Stimulated activated CD4-positive, alpha-beta T cell treated with anti-CD3 and anti-CD28 coated beads, Interleukin-15, amount 100 ng/mL, for 1 hour (primary cell): ENCODE measurements at places on chromosomes 2 and 18.

DNA sequence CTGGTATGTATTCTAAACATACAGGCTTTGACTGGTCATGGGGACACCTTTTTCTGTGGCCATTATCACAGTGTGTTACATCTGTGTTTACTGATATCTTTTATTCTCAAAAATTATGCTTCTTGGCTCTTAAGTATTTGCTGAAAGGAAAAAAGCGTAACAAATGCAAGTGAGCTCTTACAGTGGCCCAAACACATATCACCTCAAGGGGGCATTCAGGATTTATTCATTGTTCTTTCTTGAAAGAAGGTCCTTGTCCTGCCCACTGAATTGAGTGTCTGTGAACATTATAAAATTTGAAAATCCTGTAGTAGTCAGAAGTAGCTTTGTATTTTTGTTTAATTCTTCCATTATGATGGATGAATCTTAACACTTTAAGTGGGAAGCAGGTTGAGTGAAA is 454.5 kb downstream of the XIRP2 start:
- DNase-seq = no peak

DNA sequence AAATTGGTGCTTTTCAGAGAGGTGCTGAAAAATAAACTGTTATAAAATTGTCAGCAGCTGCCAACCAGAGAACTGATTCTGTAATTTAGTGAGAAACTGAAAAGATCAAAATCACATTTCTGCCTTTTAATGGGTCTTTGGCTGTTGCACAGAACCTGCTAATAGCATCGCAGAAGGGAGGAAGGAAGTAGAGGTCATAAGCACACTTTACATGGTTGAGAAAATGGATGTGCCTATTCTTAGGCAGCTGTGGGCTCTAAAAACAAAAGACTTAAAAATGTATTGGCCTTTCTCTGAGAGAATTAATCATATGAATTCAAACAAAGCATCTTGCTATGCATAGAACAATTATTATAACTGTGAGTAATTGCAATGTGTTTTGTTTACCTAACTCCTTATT is 1186.9 kb downstream of the DSC3 start:
- DNase-seq = no peak

- no peak for DNase-seq
Measured at GRCh38 chr2:55151733-55152433, 80.2 kb downstream of the CLHC1 start.

DNA sequence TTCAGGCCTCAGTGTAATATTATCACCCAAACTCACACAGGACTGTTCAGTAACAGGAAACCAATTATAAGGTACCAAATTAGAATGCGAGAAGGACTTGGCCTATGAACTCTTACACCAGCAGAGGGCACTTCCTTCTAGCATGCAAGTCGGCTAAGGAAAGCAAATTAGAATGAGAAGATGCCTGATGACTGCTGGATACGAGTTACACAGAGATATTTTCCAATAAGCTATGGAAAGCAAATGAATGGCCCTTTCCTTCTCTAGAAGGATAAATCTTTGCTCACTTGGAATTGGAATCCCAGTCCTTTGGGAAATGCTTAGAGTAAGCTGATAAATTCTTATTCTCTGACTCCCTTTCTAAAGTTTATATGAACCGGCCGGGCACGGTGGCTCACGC is 109.8 kb downstream of the AP1S3 start:
- no peak for DNase-seq

DNA sequence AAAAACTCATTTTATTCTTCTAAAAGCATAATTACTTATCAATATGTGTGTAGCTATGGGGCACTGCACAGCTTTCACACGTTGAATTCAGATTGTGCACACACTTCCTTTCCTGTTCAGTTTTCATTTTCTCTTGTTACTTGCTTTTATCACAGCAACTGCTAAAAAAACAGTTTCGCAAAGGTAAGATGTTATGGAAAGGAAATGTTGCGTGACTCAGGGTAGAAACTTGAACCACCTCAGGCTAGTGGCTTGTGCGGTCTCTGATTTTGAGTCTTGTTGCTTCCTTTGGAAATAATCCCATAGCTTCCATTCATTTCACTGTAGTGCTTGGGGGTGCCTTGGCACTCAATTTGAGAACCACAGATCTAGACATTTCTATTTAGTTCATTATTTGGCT is 171.9 kb downstream of the FMNL2 start:
- DNase-seq = no peak

DNA sequence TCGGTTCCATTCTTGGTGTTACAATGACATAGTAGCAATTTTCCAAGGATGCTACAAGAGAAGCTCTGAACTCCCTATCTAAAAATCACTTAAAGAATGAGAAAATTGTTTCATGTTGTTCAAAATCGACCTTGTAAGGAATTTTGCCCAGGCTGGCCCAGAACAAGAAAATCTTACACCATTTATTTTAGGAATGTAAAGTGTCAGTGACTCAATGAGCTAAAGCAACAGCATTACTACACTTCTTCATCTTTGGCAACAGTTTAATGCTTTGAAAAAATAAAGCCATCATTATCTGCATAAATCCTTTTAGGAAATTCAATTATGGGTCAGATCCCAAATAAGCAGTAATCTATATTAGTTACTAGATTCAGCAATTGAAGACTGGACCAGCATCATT is 38.6 kb downstream of the SLC25A12 start:
- DNase-seq = no peak

GRCh38 chr18:77059294-77059916 is 73.2 kb downstream of the MBP start:
- no peak for DNase-seq

DNA sequence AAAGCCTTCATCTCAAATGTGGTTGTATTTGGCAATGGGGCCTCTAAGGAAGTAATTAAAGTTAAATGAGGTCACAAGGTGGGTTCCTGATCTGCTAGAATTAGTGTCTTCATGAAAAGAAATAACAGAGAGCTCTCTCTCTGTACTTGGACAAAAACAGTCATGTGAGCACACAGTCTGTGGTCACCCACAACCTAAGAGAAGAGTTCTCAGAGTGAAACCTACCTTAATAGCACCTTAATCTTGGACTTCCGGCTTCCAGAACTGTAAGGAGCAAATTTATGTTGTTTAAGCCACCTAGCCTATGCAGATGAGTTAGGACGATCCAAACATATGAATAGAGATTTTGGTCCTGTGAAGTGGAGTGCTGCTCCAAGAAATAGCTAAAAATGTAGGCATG is 758.9 kb downstream of the LRRTM4 start:
- DNase-seq = no peak

- DNase-seq = no peak
Measured at GRCh38 chr2:2804528-2804927, 473.5 kb upstream of the MYT1L start.

GRCh38 chr2:240872317-240873097 is 3.9 kb downstream of the AGXT start:
- DNase-seq = no peak

GRCh38 chr2:75256485-75256884 is 57.2 kb upstream of the TACR1 start:
- no peak for DNase-seq

DNA sequence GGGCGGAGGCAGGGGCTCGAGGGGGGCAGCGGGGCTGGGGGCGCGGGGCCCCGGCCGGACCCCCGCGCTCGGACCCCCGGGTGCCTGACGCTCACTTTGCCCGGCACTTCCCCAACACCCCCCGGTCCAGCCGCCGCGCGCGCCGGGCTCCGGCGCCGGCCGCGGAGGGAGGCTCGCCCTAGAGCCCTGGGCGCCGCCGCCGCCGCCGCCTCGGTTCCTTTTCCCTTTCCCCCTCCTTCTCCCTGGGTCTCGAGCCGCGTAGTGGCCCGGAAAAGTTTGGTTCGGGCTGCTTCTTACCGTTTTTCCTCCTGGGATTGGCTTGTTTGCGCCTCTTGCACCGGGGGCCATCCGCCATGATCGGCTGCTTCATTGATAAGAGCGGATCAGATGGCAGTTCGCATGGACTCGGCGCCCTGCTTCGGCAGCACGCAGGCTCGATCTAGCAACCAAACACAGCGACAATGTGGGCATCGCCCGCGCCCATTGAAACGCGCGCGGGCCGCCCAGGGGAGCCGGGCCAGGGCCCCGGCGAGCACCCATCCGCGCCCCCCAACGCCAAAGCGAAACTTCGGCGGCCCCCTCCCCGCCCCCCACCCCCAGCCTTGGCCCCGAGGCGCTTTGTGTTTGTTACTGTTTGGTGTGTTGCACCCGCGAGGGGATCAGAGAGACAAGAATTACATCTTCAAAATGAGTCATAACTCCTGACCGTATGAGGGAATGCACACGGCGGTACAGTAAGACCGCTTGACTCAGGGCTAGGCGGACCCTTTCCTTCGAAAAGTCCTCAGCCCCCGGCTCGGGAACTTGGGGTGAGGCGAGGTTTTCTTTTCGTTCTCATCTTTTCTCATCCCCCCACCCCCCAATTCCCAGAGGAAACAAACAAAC is 2.7 kb downstream of the ZEB2 start:
- DNase-seq = no peak

GRCh38 chr2:42342795-42343241 is 18.2 kb downstream of the COX7A2L start:
- DNase-seq = no peak

- no peak for DNase-seq
Measured at GRCh38 chr2:139293992-139294548, 513.9 kb upstream of the NXPH2 start.

DNA sequence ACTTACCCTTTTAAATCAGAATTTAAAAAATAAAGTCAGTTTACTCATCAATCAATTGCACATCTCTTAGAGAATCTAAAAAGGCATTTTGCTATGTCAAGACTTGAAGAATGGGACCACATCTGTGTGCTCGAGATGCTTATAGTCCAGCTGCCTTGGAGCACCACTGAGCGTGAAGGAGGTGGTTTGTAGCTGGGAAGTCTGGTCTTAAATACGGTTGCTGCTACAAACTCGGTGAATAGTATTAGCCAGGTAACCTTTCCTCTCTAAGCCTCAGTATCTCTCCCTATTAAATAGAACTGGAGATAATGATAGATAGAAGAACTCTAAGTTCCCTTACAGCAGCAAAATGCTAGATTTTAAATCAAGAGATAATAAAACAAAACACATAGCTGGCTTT is 289.7 kb downstream of the TRIB2 start:
- DNase-seq = no peak

DNA sequence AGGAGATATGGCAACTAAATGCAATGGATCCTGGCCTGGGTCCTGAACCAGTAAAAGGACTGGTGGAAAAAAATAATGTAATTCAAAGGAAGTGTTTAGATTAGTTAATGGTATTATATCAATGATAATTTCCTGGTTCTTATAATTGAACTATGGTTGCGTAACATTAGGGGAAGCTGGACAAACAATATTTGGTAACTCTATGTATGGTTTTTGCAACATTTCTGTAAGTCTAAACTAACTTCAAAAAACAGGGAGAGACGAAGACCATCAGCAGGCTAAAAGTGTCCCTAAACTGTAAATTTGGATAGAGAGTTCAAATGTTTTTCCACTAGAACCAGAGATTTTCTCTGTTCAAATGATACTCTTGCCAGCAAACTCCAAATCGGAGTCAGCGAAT is 36.9 kb downstream of the KLF7 start:
- DNase-seq = no peak

DNA sequence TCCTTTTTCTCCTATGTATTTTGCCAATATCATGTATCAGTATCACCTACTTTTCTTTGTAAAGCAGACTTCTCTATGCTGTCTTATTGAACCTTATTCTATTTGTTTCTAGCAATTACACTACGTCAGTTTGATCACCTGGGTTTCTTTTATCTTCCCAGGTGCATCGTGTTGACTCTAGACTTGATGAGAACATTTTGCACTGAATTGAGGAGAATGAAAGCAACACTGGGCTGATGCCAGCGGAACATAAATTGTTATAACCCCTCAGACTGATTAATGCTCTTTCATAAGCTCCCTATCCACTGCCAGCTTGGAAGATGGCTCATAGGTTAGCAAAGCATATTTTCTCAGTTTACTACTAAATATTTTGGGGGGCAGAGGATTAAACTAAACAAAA is 140.6 kb downstream of the EPHA4 start:
- DNase-seq = no peak

- no peak for DNase-seq
Measured at GRCh38 chr2:239171643-239172042, 229.2 kb downstream of the HDAC4 start.

DNA sequence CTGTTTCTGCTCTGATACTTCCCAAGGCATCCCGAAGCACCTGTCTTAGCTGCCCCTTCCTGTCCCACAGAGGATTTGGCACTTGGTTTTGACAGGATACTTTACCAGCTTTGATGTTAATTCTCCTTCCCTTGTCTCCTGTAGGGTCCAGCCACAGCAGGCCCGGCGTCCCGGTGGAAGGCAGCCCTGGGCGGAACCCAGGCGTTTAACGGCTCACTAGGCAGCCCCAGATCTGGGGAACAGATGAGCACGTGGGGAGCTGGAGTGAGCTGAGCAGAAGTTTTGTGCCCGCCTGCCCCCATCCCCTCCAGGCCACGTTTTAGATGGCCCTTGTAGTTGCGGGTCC is 11.4 kb downstream of the ANKRD23 start:
- DNase-seq = no peak

DNA sequence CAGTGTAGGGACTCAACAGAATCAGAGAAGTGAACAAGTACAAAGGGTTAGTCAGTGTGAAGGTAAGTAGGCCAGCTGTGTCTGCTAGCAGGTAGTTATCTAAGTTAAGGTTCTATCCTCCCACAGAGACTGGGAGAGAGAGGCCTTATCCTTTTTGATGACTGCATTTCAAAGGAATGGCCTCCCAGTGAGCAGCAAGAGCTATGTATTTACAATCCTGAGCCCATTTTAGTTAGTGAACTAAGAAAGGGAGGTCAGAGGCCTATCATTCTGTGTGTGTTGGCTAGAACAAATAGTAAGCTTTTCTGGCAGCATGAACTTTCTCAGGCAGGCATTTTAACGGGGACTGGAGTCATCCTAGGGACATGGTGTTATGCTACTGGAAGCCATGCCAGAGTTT is 182.9 kb downstream of the VWC2L start:
- no peak for DNase-seq

DNA sequence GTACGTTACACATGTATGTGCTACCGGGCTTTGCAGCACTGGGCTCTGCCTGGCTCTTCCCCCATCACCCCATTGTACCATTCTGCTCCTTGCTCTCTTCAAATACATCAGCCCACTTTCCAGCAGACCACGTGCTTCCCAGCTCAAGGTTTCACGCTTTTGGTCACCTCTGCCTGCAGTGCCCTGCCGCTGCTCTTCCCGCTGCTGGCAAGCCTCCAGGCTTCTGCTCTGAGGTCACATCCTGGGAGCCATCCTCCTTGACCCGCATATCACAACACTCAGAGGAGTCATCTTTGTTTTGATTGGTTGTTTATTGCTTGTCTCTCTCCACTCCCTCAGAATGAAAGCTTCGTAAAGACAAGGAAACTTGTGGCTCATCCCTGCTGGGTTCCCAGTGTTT is 34.1 kb downstream of the KIF5C start:
- no peak for DNase-seq

GRCh38 chr2:65416945-65417344 is 15.5 kb downstream of the SPRED2 start:
- no peak for DNase-seq

- DNase-seq = no peak
Measured at GRCh38 chr2:177529166-177529565, 136.6 kb downstream of the AGPS start.

GRCh38 chr18:59861963-59862819 is 37.6 kb upstream of the PMAIP1 start:
- no peak for DNase-seq
